ENCODE measurements at places on chromosomes 7 and 10. TPM values are rescaled to one million over a fixed set of nuclear protein-coding genes. Genes with fewer than 3 reads are reported as not detected.

- H3K27me3 ChIP-seq, result no peaks in the 10 kb centered on the region
- H3K36me3 ChIP-seq, result no peaks in the 10 kb centered on the region
- H3K4me1 ChIP-seq, result peaks cover 90% of the 10 kb centered on the region
- peak overlapping the region; percentile 56 for H3K4me3 ChIP-seq
Measured at GRCh38 chr10:132543916-132544743, 6.5 kb downstream of the INPP5A start.

- no peak for DNase-seq
- H3K27ac ChIP-seq, result no peak overlapping the region
- no peaks in the 10 kb centered on the region for H3K36me3 ChIP-seq
- no peaks in the 10 kb centered on the region for H3K4me1 ChIP-seq
- no peaks in the 10 kb centered on the region for H3K27me3 ChIP-seq
- H3K4me3 ChIP-seq, result no peak overlapping the region
Measured at GRCh38 chr7:157932498-157933218, 595.9 kb downstream of the DNAJB6 start.

- no peaks in the 10 kb centered on the region for H3K27me3 ChIP-seq
- H3K4me1 ChIP-seq, result peaks cover 21% of the 10 kb centered on the region
- H3K27ac ChIP-seq, result no peak overlapping the region
- no peak overlapping the region for H3K4me3 ChIP-seq
- DNase-seq, result no peak
Measured at GRCh38 chr10:96047004-96047649, 3.7 kb downstream of the CCNJ start.

Gene SUN3
- total RNA-seq, result not detected

- no peaks in the 10 kb centered on the region for H3K27me3 ChIP-seq
- H3K27ac ChIP-seq, result no peak overlapping the region
- no peaks in the 10 kb centered on the region for H3K36me3 ChIP-seq
Measured at GRCh38 chr7:86926732-86927131, 132.7 kb downstream of the ELAPOR2 start.

- H3K27ac ChIP-seq, result no peak overlapping the region
- no peaks in the 10 kb centered on the region for H3K4me1 ChIP-seq
- no peak for DNase-seq
- H3K36me3 ChIP-seq, result no peaks in the 10 kb centered on the region
- no peaks in the 10 kb centered on the region for H3K27me3 ChIP-seq
Measured at GRCh38 chr7:22787951-22788350, 34.7 kb downstream of the TOMM7 start.
